ENCODE measurements at places on chromosomes 5 and 9. TPM values are rescaled to one million over a fixed set of nuclear protein-coding genes. Genes with fewer than 3 reads are reported as not detected.

The ANKRD55 gene
- total RNA-seq: 0.11 TPM

The DCTN4 gene
- 39.7 TPM for total RNA-seq

The TMEM252 gene
- total RNA-seq: not detected

The SEMA6A gene
- 2.9 TPM for total RNA-seq

The ST8SIA4 gene
- not detected for total RNA-seq

The PLK2 gene
- total RNA-seq: 15.1 TPM

The ADAM19 gene
- total RNA-seq: 0.38 TPM

The ADAMTSL2 gene
- 1.0 TPM for total RNA-seq

The F12 gene
- total RNA-seq: 3.0 TPM

The SELENOP gene
- total RNA-seq: 1,895 TPM

The PPP2R2B gene
- total RNA-seq: not detected

The CENPK gene
- total RNA-seq: 54.4 TPM

The LIFR gene
- 20.1 TPM for total RNA-seq

The IFNK gene
- not detected for total RNA-seq

The DIPK1B gene
- total RNA-seq: 0.18 TPM

The SMIM33 gene
- not detected for total RNA-seq

The TIGD6 gene
- total RNA-seq: 2.1 TPM

The FOXD4L6 gene
- not detected for total RNA-seq

The FCN1 gene
- total RNA-seq: not detected

The C1QTNF3 gene
- 3.3 TPM for total RNA-seq

The CXCL14 gene
- total RNA-seq: not detected

The ITGA2 gene
- total RNA-seq: 15.8 TPM

The TBC1D13 gene
- 18.4 TPM for total RNA-seq

The ANKRD34B gene
- 0.06 TPM for total RNA-seq

The BRINP1 gene
- total RNA-seq: not detected

The ADAMTS16 gene
- 0.07 TPM for total RNA-seq

GRCh38 chr9:101366038-101366756 lies 18.6 kb downstream of the BAAT start:
- peaks cover 45% of the 10 kb centered on the region for H3K4me1 ChIP-seq
- peak overlapping the region; percentile 42 for H3K4me3 ChIP-seq
- no peaks in the 10 kb centered on the region for H3K27me3 ChIP-seq
- H3K27ac ChIP-seq: peak overlapping the region; percentile 74
- peak; percentile 91 for DNase-seq
- H3K36me3 ChIP-seq: no peaks in the 10 kb centered on the region

- H3K4me3 ChIP-seq: no peak overlapping the region
- H3K27ac ChIP-seq: no peak overlapping the region
- no peak for DNase-seq
- peaks cover 9% of the 10 kb centered on the region for H3K36me3 ChIP-seq
- no peaks in the 10 kb centered on the region for H3K27me3 ChIP-seq
These were observed 18.0 kb downstream of the HMGCS1 start for GRCh38 chr5:43295202-43295601.

DNA sequence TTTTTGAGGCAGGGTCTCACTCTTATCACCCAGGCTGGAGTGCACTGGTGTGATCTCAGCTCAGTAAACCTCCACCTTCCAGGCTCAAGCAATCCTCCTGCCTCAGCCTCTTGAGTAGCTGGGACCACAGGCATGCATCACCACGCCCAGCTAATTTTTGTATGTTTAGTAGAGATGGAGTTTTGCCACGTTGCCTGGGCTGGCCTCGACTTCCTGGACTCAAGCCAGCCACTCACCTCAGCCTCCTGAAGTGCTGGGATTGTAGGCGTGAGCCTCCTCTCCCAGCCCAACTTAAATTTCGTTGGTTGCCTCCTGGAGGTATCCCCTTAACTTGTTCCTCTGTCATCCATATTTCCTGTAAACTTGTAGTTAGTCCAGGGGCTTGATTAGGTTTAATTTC lies 47.2 kb downstream of the RAB24 start:
- no peak overlapping the region for H3K4me3 ChIP-seq
- no peaks in the 10 kb centered on the region for H3K4me1 ChIP-seq
- H3K27me3 ChIP-seq: no peaks in the 10 kb centered on the region
- no peak overlapping the region for H3K27ac ChIP-seq
- no peaks in the 10 kb centered on the region for H3K36me3 ChIP-seq
- no peak for DNase-seq

- no peaks in the 10 kb centered on the region for H3K27me3 ChIP-seq
- DNase-seq: no peak
- H3K4me3 ChIP-seq: no peak overlapping the region
- no peaks in the 10 kb centered on the region for H3K36me3 ChIP-seq
- no peak overlapping the region for H3K27ac ChIP-seq
These were observed 18.7 kb downstream of the PCDHGC5 start for GRCh38 chr5:141507387-141508091.

DNA sequence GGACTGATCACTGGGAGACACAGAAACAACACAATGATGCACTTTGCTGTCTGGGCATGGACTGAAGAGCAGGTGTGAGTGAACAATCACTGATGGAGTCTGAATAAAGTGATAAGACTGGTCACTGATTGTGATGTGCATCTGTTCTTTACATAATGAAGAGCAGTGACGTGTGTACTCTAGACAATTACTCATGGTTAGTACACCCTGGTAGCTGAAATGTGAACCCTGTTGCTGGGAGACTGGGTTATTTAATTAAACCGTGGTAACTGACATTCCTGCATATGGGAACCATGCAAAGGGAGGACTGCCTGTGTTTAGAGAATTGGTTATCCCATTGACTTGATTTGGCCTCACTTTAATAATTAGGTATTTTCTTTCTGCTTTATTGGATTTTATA lies 202.9 kb downstream of the NR2F1-AS1 start:
- no peak overlapping the region for H3K4me3 ChIP-seq
- no peaks in the 10 kb centered on the region for H3K4me1 ChIP-seq
- DNase-seq: no peak
- no peaks in the 10 kb centered on the region for H3K36me3 ChIP-seq

GRCh38 chr5:111950660-111951059 lies 193.7 kb upstream of the NREP start:
- no peaks in the 10 kb centered on the region for H3K36me3 ChIP-seq
- no peak for DNase-seq
- H3K4me1 ChIP-seq: no peaks in the 10 kb centered on the region
- no peak overlapping the region for H3K27ac ChIP-seq
- no peaks in the 10 kb centered on the region for H3K27me3 ChIP-seq
- H3K4me3 ChIP-seq: no peak overlapping the region

- H3K27me3 ChIP-seq: no peaks in the 10 kb centered on the region
- no peaks in the 10 kb centered on the region for H3K36me3 ChIP-seq
- H3K27ac ChIP-seq: peak overlapping the region; percentile 94
- H3K4me3 ChIP-seq: peak overlapping the region; percentile 66
These were observed 2.8 kb upstream of the HSDL2 start for GRCh38 chr9:112377087-112377486.

DNA sequence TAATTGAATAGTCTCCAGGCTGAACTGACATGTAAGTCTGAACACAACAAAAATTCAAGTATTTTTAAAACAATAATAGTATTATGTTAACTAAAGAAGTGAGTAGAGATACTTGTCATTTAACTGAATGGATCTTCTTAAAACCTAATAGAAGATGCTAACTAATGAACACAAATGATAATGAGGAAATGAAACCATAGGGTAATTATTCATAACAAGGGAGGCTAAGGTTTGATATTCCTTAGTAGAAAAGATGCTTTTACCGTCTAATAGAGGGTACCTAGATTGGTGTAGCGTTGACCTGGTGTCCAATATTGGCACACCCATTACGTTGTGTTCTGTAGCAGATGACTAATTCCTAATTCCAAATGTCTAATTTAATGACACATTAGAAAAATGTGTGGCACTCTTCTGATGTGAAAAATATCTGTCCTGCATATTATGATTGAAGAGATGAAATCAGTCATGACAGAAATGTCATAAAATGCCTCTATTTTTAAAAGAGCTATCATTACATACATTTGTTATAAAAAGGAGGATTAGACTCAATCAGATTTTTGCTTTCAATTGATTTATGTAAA lies 14.9 kb upstream of the DAB2 start:
- peaks cover 12% of the 10 kb centered on the region for H3K4me1 ChIP-seq
- DNase-seq: no peak
- no peaks in the 10 kb centered on the region for H3K36me3 ChIP-seq
- H3K27me3 ChIP-seq: peaks cover 8% of the 10 kb centered on the region
- H3K27ac ChIP-seq: no peak overlapping the region

GRCh38 chr9:127290561-127291065 lies 26.0 kb downstream of the GARNL3 start:
- no peaks in the 10 kb centered on the region for H3K27me3 ChIP-seq
- H3K36me3 ChIP-seq: no peaks in the 10 kb centered on the region
- no peak overlapping the region for H3K4me3 ChIP-seq
- peaks cover 9% of the 10 kb centered on the region for H3K4me1 ChIP-seq
- no peak for DNase-seq
- H3K27ac ChIP-seq: no peak overlapping the region

GRCh38 chr5:41878173-41878572 lies 7.9 kb upstream of the OXCT1 start:
- H3K27me3 ChIP-seq: no peaks in the 10 kb centered on the region
- H3K4me3 ChIP-seq: no peak overlapping the region
- no peaks in the 10 kb centered on the region for H3K36me3 ChIP-seq
- no peak overlapping the region for H3K27ac ChIP-seq
- peaks cover 20% of the 10 kb centered on the region for H3K4me1 ChIP-seq

- no peak for DNase-seq
- H3K4me3 ChIP-seq: no peak overlapping the region
- no peaks in the 10 kb centered on the region for H3K27me3 ChIP-seq
- no peaks in the 10 kb centered on the region for H3K36me3 ChIP-seq
- H3K4me1 ChIP-seq: no peaks in the 10 kb centered on the region
- no peak overlapping the region for H3K27ac ChIP-seq
These were observed 68.2 kb downstream of the DOCK2 start for GRCh38 chr5:169705322-169705721.

GRCh38 chr5:83740741-83741140 lies 20.1 kb upstream of the HAPLN1 start:
- H3K4me3 ChIP-seq: no peak overlapping the region
- H3K27me3 ChIP-seq: no peaks in the 10 kb centered on the region
- DNase-seq: no peak
- H3K27ac ChIP-seq: no peak overlapping the region
- no peaks in the 10 kb centered on the region for H3K36me3 ChIP-seq

- H3K4me3 ChIP-seq: no peak overlapping the region
- H3K36me3 ChIP-seq: peaks cover 2% of the 10 kb centered on the region
- no peak overlapping the region for H3K27ac ChIP-seq
- no peaks in the 10 kb centered on the region for H3K4me1 ChIP-seq
- no peaks in the 10 kb centered on the region for H3K27me3 ChIP-seq
These were observed 29.0 kb downstream of the RGS3 start for GRCh38 chr9:113492343-113493202.

- H3K4me3 ChIP-seq: no peak overlapping the region
- H3K27me3 ChIP-seq: no peaks in the 10 kb centered on the region
- peak; percentile 21 for DNase-seq
- no peak overlapping the region for H3K27ac ChIP-seq
- peaks cover 34% of the 10 kb centered on the region for H3K4me1 ChIP-seq
- H3K36me3 ChIP-seq: no peaks in the 10 kb centered on the region
These were observed 403.4 kb downstream of the MAN2A1 start for GRCh38 chr5:110092955-110093785.

DNA sequence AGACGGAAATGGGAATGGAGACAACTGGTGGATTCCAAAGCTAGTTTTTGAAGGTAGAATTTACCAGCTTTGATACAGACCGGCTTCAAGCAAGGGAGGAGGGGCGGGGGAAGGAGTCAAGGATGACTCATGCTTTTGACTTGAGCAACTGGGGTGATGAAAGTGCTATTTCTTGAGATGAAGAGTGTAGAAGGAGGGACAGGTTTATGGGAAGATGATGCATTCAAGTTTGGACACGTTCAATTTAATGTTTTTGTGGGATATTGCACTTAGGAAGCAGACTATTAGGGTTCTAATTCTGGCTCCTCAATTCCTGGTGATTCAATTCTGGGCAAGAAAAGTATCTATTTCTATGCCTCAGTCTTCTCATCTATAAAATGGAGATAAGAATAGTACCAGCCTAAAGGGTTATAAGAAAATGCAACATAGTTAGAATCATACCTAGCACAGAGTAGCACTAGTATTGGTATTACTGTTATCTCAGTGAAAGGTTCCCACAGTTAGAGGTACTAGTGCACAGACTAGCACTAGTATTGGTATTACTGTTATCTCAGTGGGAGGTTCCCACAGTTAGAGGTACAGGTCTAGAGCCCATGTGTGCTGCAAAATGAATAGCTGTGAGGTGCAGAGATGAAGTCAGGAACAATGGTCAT lies 4.6 kb downstream of the NIPAL4 start:
- peaks cover 3% of the 10 kb centered on the region for H3K27me3 ChIP-seq
- H3K27ac ChIP-seq: no peak overlapping the region
- no peaks in the 10 kb centered on the region for H3K4me1 ChIP-seq

DNA sequence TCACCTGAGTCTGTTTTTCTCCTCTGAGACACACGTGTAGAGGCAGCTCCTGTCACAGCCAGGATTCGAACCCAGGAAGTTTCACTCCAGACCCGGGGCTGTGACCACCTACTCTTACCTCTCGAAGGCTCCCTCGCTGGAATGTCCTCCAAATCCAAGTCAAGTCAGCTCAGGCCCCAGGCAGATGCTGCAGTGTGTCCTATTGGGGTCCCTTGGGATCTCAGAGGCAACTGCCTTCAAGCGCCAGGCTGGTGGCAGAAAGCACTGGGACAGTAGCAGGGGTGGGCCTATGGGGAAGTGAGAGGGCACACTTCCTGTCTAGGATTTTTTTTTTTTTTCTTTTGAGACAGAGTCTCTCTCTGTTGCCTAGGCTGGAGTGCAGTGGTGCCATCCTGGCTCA lies 762 bp upstream of the ST6GALNAC4 start:
- H3K36me3 ChIP-seq: no peaks in the 10 kb centered on the region
- no peak for DNase-seq
- H3K27me3 ChIP-seq: no peaks in the 10 kb centered on the region

DNA sequence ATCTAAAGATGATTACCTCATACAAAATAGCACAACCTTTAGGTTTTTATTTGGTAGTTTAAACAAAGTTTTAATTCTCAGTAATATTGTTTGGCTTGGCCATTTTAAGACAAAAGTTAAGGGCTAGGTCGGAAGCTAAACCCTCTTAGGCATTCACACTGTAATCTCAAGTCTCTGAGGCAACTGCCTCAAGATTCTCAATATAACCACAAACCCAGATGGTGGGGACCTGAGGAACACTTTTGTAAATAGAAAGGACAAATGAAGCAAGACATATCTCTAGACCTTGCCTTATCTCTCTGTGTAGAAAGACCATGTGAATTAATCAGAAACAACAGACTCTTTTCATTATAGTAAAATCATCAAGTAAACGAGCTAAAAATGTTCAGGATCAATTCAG lies 500.2 kb upstream of the CDH6 start:
- no peak overlapping the region for H3K4me3 ChIP-seq
- no peaks in the 10 kb centered on the region for H3K4me1 ChIP-seq
- H3K36me3 ChIP-seq: no peaks in the 10 kb centered on the region
- no peak overlapping the region for H3K27ac ChIP-seq
- no peak for DNase-seq
- H3K27me3 ChIP-seq: no peaks in the 10 kb centered on the region

GRCh38 chr9:132943651-132944293 lies 644 bp downstream of the TSC1 start:
- H3K27me3 ChIP-seq: no peaks in the 10 kb centered on the region
- no peaks in the 10 kb centered on the region for H3K36me3 ChIP-seq
- H3K4me3 ChIP-seq: peak overlapping the region; percentile 100
- peaks cover 55% of the 10 kb centered on the region for H3K4me1 ChIP-seq

All from HepG2 (cell line).